ENCODE measurements at places on chromosomes 6 and 20.

DNA sequence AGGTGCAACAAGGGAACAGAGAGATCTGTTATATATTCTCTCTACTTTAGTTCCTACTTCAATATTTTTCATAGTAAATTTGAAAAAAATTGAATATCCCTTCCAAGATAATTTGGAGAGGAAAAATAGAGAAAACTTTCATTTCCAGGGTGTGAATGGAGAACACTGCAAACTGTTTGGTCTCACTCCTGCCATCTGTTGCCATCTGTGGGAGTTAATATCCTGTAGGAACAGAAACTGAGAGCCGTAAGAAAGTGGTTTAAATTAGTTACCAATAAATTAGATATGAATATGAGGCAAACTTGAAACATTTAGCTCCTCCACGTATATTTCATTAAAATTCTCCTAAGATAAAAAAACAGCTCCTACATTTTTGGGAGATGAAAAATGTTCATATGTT is 4.2 kb downstream of the ZNF337 start:
- DNase-seq, result no peak

- DNase-seq, result no peak
Observed at GRCh38 chr6:155412335-155412734, 43.3 kb downstream of the NOX3 start.

GRCh38 chr6:137104926-137105325 is 60.2 kb upstream of the IL20RA start:
- no peak for DNase-seq

- no peak for DNase-seq
Observed at GRCh38 chr6:118784641-118785164, 109.2 kb upstream of the ASF1A start.

DNA sequence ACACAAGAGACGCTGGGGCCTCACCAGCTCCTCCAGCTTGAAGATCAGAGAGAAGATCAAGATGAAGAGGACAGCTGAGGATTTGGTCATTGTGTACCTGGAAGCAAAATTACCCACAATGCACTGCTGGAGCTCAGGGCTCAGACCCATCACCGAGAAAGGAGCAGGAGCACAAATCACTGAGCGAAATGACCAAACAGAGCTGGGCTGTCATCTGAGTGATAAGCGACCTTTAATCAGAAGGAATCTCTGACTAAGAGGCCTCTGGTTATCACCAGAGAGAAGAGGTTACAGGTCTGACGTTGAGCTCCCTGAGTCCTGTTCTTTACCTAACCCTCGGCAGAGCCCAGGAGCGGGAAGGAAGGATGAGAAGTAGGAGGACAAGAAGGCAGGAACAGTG is 47.5 kb upstream of the CDH22 start:
- DNase-seq, result no peak

DNA sequence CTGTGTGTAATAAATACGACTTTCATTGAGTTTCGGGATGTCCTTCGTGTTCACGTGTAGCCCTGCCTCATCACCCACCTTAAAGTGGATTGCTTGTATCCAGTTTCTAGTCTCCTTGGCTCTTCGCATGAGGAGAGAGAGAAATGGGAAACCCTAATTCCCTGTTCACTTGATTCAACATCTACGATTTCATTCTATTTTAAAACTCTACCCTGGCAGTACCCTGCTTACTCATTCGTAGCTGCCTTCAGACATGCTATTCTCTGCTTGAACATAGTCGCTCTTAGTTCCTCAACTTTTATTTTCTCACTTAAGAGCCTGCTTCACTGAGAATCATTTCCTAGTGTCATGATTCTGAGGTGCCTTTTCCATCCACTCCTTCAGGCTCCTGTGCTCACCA is 163.6 kb downstream of the EYA4 start:
- DNase-seq, result no peak

GRCh38 chr6:155317186-155317585 is 2.9 kb upstream of the TFB1M start:
- DNase-seq, result no peak
